NCI-H2081 treated with DMSO at 0.1 percent for 48 hours (cell line): ENCODE measurements at places on chromosomes 5 and 9.

DNA sequence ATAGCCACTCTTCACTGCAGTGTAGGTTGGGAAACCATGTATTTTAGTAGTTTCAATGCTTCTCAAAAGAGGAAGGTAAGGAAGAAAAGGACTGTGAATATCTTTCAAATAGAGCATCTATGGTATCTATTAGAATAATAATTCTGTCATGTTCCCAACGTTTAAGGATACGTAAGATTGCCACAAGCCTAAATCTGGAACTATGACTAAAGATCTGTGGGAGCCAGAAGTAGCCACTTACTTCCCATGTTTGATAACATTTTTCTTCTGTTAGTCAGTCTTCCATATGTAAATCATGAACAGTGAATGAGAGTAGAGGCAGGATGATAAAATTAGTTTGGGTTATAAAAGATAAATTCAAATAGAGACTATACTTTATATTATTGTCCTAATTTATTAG, 16.3 kb upstream of the MROH2B start:
- DNase-seq, result no peak

DNA sequence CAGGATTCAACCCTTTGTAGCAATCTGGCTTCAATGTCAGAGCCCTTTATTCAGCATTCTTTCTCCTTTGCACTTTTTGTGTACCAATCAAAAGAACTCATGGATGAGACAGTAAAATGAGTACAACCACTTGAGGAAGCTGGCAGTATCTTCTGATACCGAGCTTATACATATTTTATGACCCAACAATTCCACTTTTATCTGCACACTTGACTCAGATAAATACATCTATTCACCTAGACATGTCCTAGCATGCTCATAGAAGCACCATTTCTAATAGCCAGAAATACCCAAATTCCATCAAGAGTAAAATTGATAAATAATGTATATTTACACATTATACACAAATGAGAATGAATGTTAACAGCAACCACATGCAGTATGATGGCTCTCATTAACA, 111.2 kb upstream of the PTGER4 start:
- DNase-seq, result no peak

- no peak for DNase-seq
Observed at GRCh38 chr9:78899006-78899405, 602.1 kb downstream of the PSAT1 start.

DNA sequence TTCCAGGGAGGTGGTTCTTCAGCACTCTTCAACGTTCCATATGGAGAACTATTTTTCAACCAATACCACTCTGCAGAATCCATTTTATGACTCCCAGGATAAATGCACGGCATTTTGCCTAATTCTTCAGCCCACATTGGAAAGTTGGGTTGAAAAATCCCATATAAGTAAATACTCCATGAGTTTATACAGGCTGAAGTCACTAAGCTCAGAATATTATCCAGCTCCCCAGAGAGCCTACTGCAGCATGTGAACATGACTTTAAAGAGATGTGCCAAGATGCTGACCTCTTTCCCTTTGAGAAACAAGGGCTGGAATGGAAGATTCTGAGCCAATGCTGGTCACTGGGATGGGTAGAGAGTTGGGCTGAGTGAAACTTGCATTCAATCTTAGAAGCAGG, 111.9 kb upstream of the SLIT3 start:
- DNase-seq, result no peak

- no peak for DNase-seq
Observed at GRCh38 chr5:178304761-178305645, 72.4 kb upstream of the PHYKPL start.

DNA sequence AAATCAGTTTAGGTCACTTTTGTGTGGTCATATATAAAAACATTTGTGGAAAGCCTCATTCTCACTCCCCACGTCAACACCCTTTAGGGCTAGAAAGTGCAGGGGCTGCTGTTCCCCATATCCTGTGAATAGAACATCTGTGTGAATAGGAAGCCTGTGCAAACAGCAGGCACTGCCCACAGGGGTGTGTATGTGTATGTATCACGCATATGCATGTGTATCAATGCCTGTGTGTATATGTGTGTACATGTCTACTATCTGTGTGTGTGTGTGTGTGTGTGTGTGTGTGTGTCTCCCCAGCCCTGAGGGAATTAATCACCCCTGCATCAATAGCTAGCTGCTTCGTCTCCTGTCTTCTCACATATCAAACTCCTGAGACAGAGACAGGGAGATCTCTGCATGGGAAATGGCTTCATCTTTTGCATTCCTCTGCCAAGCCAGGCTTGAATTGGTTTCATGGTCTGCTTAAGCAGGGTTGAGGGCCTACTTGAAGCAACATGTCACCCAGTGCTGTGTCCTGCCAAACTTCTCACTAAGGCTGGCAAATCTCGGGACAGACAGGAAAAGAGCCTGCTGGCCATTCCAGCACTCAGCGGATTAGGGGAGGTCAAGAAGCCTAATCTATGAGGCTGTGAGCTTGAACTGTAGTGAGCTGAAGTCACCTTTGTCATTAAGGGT, 265.8 kb downstream of the ADAMTSL1 start:
- no peak for DNase-seq

GRCh38 chr5:657570-657969, 35.6 kb downstream of the TPPP start:
- DNase-seq, result no peak

GRCh38 chr5:136453199-136453598, 87.9 kb upstream of the TRPC7 start:
- no peak for DNase-seq

DNA sequence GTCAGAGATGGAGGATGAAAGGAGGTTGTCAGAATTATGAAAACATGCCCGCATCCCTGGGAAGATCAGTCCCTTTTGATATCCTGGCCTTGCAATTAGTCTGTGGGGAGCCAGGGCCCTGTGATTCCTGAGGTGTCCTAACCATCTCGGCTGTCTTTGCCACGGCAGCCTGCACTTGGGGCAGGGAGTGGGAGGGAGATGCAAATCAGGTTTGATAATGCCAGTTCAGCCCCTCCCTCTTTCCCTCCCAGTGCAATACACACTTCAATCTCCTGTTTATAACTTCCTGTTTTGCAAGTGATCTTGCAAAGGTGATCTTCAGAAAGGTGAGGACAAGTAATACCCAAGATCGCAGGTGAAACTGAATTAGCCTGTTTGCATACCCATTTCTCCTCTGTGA, 114.0 kb upstream of the ALDH1B1 start:
- no peak for DNase-seq

- DNase-seq, result no peak
Observed at GRCh38 chr9:95007226-95007869, 280.8 kb downstream of the AOPEP start.
